ENCODE measurements at places on chromosomes 16 and 17. TPM values are rescaled to one million over a fixed set of nuclear protein-coding genes. Genes with fewer than 3 reads are reported as not detected.

SHBG gene
- 0.64 TPM for total RNA-seq

NPIPA5 gene
- total RNA-seq, result 0.75 TPM

C17orf50 gene
- 0.33 TPM for total RNA-seq

TMEM220 gene
- 2.1 TPM for total RNA-seq

KRT14 gene
- total RNA-seq, result not detected

GUCY2D gene
- not detected for total RNA-seq

SULT1A1 gene
- total RNA-seq, result 5.3 TPM

GPR179 gene
- total RNA-seq, result 0.05 TPM

EFCAB5 gene
- 0.74 TPM for total RNA-seq

TPSD1 gene
- not detected for total RNA-seq

TEKT5 gene
- total RNA-seq, result not detected

CIBAR2 gene
- not detected for total RNA-seq

PROCA1 gene
- 2.0 TPM for total RNA-seq

BMERB1 gene
- 90.5 TPM for total RNA-seq

APOBR gene
- total RNA-seq, result 0.06 TPM

MYH11 gene
- 0.02 TPM for total RNA-seq

ARL16 gene
- 52.6 TPM for total RNA-seq

ZNF423 gene
- total RNA-seq, result 0.11 TPM

CRISPLD2 gene
- total RNA-seq, result 3.0 TPM

SLC5A10 gene
- total RNA-seq, result 0.18 TPM

RGS11 gene
- 2.7 TPM for total RNA-seq

PRSS22 gene
- total RNA-seq, result 2.0 TPM

PRR15L gene
- 0.12 TPM for total RNA-seq

CDRT15L2 gene
- not detected for total RNA-seq

AMDHD2 gene
- 23.9 TPM for total RNA-seq

UTP4 gene
- total RNA-seq, result 87.6 TPM

G6PC1 gene
- total RNA-seq, result not detected

KRTAP1-1 gene
- total RNA-seq, result not detected

KRTAP2-3 gene
- not detected for total RNA-seq

CCDC144A gene
- 0.88 TPM for total RNA-seq

Measured in A549 treated with RU486 at 1 μM for 4 hours (cell line).